CD4-positive, alpha-beta T cell treated with Interferon alpha-2 for 1 hour (primary cell): ENCODE measurements at places on chromosomes 4 and X.

DNA sequence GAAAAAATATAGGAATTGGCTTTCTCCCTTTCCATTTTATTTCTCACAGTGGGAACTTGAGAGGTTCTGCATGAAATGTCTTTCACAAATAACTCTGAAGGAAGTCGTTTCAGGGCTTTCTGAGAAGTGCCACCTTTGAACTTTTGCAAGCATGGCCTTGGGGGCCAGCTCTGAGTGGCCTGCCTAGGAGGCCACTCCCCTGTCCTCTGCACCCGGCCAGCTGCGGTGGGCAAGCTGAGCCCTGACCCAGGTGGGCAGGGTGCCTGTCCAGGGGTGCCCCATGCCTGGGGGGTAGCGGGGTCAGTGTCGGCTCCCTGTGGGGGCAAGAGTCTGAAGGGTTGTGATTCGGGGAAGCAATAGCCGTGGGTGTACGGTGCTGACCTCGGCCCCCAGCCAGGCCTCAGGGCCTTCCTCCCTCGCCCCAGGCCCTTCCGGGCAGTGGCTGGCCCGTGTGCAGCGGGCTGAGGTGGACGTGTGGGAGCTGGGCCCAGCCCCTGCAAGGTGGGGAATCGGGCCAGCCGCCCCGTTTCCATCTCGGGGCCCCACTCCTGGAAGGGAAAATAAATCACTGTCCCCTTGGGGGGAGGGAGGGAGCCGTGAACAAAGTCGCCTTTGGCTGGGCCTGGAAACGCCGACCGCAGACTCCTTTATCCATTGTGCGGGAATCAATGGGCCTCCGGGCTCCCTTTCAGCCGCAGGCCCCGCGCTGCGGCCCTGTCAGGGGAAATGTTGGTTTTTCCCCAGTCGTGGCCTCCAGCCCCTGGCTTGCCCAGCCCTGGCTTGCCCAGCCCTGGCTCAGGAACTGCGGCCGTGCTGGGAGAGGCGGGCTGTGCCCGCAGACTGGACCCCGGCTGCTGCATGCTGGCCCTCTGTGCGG is 3.1 kb downstream of the FGFRL1 start:
- DNase-seq, result no peak

- no peak for DNase-seq
Observed at GRCh38 chr4:137213372-137214173, 318.7 kb downstream of the PCDH18 start.

DNA sequence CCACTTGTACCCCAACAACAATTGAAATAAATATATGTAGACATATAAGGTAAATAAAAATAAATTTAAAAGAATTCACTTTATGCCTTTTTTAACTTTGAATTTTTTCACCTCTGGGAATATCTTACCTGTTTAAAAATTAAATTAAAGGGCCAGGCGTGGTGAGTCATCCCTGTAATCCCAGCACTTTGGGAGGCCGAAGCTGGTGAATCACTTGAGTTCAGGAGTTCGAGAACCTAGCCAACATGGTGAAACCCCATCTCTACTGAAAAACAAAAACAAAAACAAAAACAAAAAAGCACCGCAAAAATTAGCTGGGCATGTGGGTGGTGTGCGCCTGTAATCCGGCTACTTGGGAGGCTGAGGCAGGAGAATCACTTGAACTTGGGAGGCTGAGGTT is 164.8 kb downstream of the AASDH start:
- DNase-seq, result no peak

GRCh38 chr4:103591841-103592240 is 127.9 kb downstream of the TACR3 start:
- no peak for DNase-seq

DNA sequence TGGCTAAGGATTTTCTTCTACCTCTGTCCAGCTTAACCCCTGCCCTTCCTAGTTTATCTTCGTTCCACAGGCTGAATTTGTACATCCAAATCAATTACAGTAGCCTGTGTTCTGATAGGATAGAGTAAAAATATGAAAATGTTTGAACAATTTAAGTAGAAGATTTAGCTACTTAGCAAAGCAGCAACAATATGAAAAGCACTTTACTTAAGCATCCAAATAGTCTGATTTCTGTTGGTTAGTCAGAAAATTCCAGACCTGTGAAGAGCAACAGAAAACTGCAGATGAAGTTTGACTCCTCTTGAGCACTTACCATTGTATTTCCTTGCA is 2.0 kb downstream of the ARSJ start:
- DNase-seq, result no peak
